Cortex of kidney (tissue), 1 donor: ENCODE measurements at places on chromosomes 11 and 22.

DNA sequence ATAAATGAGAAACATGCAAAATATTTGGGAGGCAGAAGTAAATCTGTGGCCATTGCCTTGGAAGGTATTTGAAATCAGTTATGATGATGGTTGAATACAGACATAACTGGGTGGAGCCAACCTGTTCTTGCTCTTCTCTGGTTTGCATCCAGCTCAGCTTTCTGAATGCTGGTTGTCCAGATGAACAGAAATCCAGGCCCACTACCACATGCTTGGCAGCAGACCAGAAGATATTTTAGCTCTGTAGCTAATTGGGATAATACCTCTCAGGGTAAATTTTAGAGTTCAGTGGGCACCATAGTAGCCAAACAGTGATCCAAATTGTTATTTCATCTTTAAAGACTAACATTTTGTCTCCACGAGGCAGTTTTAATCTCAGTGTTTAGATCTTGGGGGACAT, 308.3 kb downstream of the RAB38 start:
- no peak for DNase-seq

GRCh38 chr11:66072081-66072480, 2.0 kb downstream of the PACS1 start:
- DNase-seq = no peak

GRCh38 chr22:19086417-19086816, 35.8 kb downstream of the DGCR2 start:
- no peak for DNase-seq

- DNase-seq = no peak
Measured at GRCh38 chr22:44526779-44527126, 28.7 kb upstream of the RTL6 start.

DNA sequence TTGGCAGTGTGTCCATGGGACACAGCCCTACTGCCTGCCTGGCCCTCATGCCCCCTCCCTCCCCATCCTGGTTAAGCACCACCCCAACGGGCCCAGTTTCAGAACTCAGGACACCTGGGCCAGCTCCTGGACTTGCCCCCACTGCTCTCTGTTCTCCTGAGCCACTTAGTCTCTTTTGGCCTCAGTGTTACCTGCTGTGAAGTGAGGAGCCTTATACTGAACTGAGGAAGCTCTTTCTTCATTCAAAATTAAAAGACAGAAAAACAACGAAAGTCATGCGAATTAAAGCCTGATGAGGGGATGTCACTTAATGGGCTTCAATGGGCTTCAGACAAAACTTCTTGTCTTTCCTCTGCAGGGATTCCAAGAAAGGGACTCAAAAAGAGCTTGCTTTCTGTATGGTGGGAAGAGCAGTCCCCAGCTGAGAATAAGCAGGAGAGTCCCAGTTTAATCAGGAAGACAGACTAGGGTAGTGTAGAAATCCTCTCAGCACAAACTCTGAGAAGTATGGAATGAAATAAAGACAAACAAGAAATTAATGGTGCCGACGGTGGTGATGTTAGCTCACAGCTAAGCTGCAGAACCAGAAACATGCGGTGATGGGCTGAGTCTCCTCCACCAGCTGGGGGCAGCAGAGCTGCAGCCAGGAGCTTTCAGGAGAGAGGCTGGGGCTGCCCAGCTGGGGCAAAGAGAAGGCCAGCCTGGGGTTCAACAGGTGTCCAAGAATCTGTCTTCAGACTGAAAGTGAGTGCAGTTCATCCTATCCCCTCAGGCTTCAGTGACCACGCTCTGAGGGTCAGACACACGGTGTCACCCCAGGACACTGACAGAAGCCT, 101.0 kb downstream of the GGTLC2 start:
- no peak for DNase-seq

GRCh38 chr11:125626288-125626950, 1.5 kb downstream of the CHEK1 start:
- no peak for DNase-seq

GRCh38 chr11:27722117-27722952, 22.1 kb upstream of the BDNF start:
- DNase-seq = no peak

GRCh38 chr11:96012086-96012824, 88.3 kb upstream of the MTMR2 start:
- DNase-seq = no peak

DNA sequence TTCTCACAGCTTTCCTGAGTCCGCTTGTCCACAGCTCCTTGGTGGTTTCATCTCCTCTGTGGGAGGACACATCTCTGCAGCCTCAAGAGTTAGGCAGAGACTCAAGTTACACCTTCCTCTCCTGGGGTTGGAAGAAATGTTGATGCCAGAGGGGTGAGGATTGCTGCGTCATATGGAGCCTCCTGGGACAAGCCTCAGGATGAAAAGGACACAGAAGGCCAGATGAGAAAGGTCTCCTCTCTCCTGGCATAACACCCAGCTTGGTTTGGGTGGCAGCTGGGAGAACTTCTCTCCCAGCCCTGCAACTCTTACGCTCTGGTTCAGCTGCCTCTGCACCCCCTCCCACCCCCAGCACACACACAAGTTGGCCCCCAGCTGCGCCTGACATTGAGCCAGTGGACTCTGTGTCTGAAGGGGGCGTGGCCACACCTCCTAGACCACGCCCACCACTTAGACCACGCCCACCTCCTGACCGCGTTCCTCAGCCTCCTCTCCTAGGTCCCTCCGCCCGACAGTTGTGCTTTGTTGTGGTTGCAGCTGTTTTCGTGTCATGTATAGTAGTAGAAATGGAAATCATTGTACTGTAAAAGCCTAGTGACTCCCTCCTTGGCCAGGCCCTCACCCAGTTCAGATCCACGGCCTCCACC, 11.7 kb downstream of the RASD2 start:
- no peak for DNase-seq

GRCh38 chr11:86632499-86633269, 39.7 kb downstream of the ME3 start:
- no peak for DNase-seq

DNA sequence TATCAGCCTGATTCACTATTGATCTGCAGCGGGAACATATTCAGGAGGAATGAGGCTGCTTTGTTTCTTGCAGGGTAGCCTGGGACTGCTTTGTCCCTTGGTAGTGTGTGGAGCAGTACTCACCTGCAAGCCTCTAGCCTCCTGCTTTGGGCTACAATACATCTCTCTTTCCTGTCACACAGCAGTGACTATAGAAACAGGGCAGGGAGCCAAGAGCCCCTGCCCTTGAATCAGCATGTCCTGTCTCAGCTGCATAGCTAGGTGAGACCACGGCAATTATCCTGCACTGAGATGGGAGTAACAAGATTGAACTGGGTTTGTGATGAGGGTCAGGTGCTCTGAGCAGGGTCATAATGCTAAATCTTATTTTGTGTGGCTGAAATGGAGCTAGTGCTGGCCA, 191.9 kb downstream of the NELL1 start:
- DNase-seq = no peak

DNA sequence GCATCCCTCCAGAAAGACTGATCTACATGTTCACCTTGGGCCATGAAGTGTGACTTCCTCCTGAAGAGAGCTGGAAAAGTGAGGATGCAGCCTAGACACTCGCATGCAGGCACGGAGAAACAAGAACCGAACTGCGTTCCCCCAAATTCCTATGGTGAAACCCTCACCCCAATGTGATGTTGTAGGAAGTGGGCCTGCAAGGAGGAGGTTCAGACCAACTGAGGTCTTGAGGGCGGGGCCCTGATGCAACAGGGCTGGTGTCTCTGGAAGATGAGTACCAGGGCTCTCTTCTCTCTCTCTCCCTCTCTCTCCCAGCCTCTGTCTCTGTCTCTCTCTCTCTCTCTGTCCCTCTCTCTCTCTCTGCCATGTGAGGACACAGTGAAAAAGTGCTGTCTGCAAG, 501.1 kb downstream of the BRD1 start:
- no peak for DNase-seq

- DNase-seq = no peak
Measured at GRCh38 chr22:40753114-40753513, 66.0 kb downstream of the SLC25A17 start.
